HuH-7 (cell line): ENCODE measurements at places on chromosomes 4 and X.

DNA sequence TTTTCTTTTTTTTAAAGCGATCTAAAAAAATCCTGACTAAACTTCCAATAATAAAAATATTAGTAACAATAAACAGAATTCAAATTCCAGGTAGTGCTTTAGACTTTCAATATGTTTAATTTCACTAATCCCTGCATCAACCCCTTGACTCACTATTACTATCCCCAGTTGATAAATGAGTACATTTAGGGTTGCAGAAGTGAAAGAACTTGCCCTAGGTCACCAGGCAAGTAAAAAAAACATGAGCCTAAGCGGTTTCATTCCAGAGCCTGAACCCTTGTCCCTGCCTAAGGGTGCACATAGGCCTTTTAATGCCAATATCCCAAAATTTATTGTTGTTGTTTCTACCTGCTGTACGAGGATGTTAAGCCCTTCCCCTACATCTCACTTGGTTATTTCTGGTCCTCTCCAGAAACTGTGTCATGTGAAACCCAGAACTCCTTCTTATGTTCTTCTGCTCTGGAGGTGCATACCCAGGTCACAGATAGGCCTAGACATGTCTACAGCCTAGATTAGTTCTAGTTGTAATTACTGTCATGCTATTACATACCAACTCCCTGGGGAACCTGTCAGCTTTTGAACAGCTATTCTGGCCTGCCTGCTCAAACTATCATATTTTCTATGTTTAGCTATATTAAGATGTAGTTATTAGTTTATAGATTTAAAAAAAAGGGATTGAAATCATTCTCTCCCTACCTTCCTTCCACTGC, 244.5 kb upstream of the PITX2 start:
- DNase-seq, result no peak

DNA sequence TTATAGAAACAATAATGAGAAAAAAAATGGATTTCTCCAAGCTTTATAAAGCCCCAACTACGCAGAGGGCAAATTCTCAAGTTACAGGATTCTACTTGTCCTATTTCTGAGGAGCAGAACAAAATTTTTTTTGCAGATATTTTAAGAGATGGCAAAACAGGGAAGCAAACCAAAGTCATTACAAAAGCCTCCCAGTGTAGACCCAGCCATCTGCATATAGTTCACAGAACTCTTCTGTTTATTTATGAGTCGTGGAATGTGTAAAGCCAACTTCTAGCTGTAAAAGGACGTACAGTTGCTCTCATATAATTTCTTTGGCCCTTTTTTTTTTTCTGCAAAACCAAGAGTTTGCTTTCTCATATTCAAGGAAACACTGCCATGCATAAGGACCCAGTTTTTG, 120.4 kb downstream of the PCDH7 start:
- peak; percentile 19 for DNase-seq

- DNase-seq, result no peak
Observed at GRCh38 chr4:105956569-105956968, 61.3 kb downstream of the NPNT start.

DNA sequence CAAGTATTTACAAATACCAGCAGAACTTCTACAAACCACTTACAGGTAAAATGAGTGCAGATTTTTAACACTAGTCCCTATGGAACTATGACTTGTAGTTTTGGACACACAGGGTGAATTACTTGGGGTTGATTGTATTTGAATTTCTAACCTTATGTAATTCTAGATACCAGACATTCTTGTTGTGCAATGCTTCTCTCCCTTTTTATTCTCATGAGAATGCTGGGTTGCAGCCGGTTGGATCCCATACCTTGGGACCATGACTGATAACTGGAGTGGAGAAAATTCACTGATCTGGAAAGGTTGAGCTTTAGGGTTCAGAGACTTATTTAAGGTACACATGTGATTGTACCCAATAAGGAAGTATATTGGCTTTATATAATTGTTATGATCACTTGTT, 8.8 kb downstream of the TET2 start:
- DNase-seq, result no peak

GRCh38 chr4:87745064-87745807, 54.1 kb upstream of the IBSP start:
- no peak for DNase-seq

DNA sequence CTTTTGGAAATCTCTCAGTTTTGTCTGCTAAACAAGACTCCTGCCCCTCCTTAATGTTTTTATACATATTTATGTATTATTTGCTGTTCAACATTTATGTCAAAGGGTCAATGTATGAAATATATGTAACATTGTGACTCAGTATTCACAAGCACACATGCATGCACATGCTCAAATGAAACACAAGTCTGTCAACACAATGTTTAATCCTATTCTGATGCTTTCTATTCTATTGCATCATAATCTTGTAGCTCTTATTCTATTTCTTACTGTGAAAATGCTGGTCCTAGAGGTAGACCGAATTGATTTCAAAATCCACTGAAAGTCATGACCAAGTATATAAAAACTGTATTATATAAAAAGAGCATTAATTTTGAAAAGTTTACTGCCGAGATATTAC, 1463.3 kb downstream of the C4orf33 start:
- DNase-seq, result no peak

DNA sequence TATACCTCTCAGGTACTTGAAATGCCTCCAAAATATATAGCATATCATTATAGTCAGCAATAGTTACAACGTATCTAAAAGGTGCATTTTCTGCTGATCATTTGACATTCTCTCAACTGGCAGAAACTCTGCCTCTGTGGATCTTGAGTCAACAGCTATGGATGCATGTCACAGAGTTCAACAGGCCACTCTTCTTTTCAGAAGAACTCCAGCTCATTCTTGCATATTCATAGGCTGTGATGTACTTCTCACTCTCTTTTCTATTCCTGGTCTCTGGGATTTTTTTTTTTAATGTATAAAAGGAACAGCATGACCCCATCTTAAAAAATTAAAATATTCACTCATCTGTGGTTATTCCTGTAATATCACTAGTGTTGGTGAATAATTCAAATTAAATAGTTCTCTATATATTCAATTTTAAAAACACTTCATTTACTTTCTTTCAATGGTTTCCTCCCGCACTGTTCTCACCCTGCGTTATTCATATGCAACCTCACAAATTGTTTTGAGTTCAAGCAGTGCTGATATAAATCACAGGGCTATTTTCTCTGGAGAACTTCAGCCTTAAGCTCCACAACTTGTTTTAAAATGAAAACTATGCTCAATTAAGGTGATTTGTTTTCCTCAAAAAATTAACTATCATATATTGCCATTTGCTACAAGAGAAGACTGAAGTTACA, 1111.2 kb upstream of the ADGRL3 start:
- no peak for DNase-seq

DNA sequence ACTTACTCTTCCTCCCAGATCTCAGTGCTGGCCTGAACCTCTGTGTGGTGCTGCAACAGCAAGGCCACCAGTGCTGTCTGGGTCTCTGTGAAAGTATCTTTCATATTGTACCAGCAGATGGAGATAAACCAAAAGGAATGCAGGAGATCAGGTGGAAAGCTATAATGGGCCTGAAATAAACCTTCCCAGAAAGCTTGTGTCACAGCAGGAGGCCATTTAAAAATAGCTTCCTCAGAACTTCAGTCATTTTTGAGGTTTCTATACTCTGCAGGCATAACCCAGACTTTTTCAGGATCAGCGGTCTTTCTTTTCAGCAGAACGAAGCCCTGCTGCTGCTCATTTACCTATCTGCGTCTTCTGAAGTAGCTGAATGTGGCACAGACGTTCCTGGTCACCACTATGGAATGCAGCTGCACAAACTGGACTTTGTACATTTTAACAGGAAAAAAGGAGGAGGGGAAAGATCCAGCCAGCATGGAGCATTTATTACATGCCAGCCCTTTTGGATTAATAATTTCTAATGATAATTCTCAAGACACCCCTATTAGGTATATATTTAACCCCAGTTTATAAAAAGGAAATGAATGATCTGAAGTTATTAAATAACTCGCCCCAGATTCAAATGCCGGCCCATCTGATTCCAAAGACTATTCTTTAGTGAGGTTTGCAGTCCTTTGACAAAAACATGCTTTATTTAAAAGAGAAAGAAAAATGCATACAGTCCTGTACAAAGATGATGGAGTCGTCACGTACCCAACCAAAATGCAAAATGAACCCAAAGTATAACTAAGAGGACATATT, 119.7 kb downstream of the NFKB1 start:
- DNase-seq, result peak; percentile 53

GRCh38 chr4:31261632-31262031, 541.5 kb downstream of the PCDH7 start:
- no peak for DNase-seq

GRCh38 chrX:54817220-54817820, 9.8 kb downstream of the MAGED2 start:
- no peak for DNase-seq

DNA sequence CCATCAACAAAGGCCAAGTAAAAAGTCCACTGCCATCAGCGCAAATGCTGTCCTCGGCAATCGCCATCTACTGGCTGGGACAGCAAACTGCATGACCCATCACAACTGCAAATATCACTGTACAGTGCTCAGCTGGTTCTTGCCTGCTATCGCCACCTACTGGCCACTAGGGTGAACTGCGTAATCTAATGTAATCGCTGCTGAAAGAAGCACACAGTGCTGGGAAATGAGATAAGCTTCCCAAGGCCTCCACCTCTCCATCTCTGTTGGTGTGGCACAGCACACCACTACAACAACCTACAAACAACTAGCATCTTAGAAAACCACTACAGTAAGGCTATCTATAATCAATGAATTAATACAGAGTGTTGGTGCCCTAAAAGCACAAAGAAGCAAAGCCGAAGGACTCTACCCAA, 298.3 kb downstream of the TEX13A start:
- peak; percentile 32 for DNase-seq

- no peak for DNase-seq
Observed at GRCh38 chr4:186081202-186081807, 12.3 kb downstream of the TLR3 start.

- DNase-seq, result no peak
Observed at GRCh38 chrX:133880032-133880443, 105.4 kb downstream of the GPC3 start.

DNA sequence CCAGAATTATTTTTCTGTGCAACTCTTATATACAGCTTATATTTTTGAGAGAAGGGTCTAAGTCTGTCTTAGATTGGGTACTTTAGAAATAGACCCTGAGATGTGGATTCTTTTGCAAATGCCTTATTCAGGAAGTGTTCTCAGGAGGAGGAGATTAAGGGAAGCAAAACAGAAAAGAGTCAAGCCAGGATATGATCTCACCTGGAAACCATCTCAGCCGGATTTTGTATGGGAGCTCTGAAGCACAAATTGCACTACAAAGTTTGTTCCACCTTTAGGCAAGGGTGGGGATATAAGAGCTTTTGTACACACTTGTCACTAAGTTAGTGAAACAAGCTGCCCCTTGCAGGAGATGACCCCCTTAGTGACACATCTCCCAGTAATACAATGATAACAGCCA, 121.2 kb upstream of the GRPR start:
- no peak for DNase-seq

- no peak for DNase-seq
Observed at GRCh38 chr4:122540838-122541237, 80.0 kb downstream of the IL21 start.

- DNase-seq, result no peak
Observed at GRCh38 chrX:49919617-49920016, 2.8 kb upstream of the CLCN5 start.

GRCh38 chrX:2632533-2633504, 58.3 kb upstream of the CD99 start:
- DNase-seq, result no peak

- no peak for DNase-seq
Observed at GRCh38 chr4:3808597-3808996, 42.4 kb downstream of the ADRA2C start.

- peak; percentile 52 for DNase-seq
Observed at GRCh38 chrX:107450823-107451509, 1.5 kb downstream of the FRMPD3 start.

GRCh38 chr4:107317611-107318010, 281.5 kb upstream of the DKK2 start:
- no peak for DNase-seq

DNA sequence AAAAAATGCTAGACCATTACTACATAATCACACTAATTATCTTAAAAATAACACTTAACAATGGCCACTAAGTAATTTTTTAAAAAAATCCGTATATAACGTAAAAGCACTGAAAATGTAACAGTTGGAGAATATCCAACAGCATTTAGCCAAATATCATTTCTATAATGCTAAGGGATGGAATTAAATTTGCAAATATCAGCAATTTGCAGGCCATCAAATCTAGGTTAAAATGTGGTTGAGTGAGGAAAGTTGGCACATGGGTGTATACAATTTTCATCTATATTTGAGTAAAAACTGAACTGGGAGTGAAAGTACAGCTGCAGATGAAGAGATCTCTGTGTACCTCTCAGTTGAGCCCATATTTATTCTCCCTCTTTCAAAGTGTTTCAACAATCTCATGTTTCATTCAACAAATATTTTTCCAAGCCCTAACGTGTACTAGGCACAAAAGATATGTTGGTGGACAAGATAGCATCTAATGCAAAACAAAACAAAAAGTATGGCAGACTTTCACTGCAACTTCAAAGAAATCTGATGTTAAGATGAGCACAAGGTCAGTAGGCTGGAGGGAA, 63.0 kb downstream of the MBNL3 start:
- DNase-seq, result no peak

DNA sequence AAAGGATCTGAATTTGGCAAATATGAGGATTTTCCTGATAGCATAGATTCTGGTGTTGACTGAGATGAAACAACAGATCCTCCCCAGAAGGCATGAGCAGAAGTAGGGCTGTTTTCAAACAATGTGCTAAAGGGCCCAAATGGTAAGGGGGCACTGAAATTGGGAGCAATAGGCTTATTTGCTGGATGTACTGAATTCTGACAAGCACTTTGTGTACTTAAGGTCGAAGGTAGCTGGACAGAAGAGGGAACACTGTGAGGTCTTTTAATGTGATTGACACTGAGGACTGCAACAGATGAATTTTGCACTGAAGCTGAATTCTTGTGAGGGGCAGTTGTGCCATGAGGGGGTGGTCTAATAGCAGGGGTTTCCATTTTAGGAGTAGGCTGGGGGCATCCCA, 21.2 kb upstream of the COX18 start:
- DNase-seq, result no peak

DNA sequence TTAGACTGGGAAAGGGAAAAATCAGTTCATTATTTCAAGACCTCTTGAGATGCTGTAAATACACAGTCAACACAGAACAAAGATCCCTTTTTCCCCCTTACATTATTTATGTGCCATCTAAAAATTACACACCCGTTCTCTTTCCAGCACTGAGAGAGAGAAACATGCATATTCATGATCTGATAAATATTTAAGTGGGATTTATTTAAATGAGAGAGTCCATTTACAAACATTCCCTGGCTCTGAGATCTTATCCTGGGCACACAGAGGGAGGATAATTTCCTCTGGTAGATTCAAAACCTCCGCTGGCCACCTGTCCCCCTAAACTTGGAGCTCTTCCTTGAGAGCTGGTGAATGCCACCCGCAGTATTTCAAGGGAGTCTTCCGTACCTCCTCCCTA, 88.6 kb downstream of the GRIA3 start:
- DNase-seq, result no peak

DNA sequence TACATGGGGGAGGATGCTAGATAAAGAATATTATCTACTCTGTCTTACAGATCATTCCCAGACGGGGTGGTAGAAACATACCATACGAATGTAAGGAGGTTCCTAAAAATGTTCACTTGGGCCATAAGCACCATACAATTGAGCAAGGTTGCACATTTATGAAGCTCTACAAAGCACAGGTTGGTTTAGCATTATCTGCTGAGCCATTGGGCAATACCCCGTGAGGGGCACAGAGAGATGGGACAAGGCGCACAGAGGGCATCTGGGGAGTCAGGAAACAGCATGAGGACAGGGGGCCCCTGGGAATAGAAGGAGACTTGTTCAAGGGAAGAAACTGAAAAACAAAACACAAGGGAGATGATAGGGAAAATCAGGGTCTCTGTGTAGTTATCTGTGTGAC, 305.3 kb downstream of the TRIML1 start:
- no peak for DNase-seq
